ENCODE measurements at places on chromosomes 5 and 9.

DNA sequence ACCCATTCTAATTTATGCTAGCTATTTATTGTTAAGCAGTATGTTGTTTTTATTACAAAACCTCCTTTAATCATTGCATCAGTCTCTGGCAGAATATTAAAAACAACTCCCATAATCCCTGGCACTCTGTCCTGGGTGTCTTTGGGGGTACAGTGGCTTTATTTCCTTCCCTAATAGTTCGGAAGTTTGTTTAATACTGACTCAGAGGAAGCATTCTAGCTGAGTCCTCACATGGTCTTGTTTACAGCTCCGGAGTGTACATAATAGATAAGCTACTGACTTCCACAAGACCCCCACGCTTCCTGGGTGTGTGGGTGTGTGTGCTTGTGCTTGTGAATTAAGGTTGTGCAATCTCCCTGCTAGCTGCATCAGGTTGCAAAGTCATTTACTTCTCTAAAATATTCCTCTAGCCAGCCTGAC lies 149.8 kb upstream of the CDKN2B start:
- no peak for DNase-seq

DNA sequence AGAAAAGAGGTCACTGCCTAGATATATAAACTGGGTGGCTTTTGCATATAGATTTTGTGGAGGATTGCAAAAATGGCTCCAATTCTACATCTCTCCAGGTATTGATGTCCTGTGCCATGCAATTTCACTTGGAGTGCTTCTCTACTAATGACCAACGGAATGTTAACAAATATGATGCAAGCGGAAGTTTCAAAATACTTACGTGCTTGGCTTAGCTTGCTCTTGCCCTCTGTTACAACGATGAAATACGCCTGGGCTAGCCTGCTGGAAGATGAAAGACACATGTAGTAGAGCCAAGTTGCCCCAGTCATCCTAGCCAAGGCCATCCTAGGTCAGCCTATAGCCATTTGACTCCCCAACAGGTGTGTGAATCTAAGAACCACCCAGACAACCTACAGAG lies 3.6 kb upstream of the POC5 start:
- no peak for DNase-seq

GRCh38 chr9:37911271-37911681 lies 7.3 kb upstream of the SLC25A51 start:
- DNase-seq: no peak

DNA sequence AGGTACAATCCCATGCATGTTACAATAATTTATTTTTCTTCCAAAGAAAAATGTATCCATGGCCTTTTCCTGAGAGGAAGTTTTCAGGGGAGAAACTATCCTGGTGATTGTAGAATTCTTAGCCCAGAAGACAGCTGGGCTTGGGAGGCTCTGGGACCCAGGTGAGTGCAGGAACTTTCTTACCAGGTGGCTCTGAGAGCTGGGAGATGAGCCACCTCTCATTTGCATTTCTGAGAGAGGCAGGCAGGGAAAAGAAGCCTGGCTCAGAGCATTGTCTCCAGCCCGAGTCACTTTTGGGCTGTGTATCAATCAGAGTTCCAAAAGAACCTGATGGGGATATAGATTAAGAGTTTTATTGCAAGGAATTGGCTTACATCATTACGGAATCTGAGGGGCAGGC lies 52.7 kb downstream of the ALG2 start:
- no peak for DNase-seq

- no peak for DNase-seq
These were observed 72.9 kb downstream of the ECPAS start for GRCh38 chr9:111411266-111411665.

DNA sequence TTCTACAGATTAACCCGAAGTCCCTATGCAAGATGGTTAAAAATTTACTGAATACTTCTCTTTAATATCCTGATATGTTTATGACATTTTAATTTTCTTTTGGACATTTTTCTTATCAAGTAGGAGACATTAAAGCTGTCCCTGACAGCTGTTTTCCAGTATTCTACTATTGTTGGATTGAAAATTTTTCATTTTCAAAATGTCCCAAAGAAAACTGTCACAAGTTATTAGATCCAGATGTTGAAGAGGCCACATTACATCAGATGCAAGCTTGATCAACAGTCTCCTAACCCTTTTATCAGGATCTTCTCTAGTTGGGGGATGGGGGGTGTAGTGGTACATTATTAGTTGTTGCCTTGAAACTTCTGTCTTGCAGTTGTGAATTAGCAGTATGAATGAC lies 1402.7 kb upstream of the DMAC1 start:
- no peak for DNase-seq

DNA sequence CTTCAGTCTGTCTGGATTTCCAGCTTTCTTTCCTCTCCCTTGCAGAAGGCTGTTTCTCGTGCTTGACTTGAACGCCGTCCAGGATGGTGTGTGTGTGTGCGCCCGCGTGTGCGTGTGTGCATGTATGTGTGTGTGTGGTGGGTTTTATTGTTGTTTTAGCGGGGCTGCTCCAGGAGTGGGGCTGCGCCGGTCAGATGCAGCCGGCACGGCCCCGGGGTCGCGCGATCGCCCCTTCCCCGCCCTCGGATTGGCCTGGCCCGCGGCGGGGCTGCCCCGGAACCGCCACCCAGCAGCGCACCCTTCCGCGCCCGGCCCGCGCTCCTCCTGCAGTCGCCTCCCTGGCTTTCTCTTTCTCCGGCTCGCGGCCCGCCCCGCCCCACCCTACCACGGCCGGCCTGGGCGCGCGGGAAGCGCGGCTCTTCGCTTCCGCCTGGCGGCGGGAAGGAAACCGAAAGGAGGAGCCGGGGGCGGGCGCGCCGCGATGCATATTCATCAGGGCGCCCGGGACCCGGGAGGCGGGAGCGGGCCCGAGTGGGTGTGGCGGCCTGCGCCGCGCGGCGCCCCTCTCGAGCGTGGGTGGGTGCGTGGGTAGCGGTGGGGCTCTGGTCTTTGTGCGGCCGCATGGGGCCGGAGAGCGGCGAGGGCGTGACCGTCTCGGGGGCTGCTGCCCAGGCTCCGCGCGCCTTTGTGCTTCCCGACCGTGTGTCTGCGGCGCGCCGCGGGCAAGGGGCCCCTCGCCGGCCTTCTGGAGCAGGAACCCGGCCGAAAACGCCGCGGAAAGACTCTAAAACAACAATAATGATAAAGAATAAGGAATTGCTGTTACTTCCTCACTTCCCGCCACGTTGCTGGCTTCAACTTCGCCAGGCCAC lies 8.5 kb upstream of the NFIB start:
- DNase-seq: peak; percentile 60

GRCh38 chr9:136239983-136240330 lies 5.7 kb downstream of the QSOX2 start:
- DNase-seq: no peak

DNA sequence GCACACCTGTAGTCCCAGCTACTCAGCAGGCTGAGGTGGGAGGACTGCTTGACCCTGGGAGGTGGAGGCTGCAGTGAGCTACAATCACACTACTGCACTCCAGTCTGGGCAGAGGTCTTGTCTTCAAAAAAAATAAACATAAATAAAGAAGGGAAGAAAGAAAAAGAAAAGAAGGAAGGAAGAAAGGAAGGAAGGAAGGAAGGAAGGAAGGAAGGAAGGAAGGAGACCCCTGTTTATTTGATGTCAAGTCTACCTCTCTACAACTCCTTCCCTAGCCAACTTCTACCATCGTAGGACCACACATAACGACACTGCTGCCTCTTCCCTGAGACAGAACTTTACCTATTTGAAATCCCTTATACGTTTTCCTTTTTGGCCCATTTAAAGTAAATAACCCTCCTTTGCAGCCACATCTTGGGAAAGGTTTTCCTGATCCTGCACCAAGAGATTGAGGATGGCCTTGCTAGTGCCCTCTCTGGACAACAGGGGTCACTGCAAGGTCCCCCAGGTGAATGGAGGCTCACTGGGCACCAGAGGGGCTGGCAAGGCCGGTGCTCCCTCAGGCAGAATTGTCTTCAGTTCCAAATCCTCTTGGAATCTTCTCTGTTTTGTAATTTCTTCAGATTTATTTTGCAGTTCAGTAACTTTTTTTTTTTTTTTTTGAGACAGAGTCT lies 10.5 kb downstream of the RPS14 start:
- peak; percentile 47 for DNase-seq

All from A172 (cell line).